Activated T-helper 1 cell treated with anti-CD3 and anti-CD28 coated beads, Interleukin-2, amount 50 U/mL, for 16 hours (primary cell): ENCODE measurements at places on chromosomes 16 and 17.

DNA sequence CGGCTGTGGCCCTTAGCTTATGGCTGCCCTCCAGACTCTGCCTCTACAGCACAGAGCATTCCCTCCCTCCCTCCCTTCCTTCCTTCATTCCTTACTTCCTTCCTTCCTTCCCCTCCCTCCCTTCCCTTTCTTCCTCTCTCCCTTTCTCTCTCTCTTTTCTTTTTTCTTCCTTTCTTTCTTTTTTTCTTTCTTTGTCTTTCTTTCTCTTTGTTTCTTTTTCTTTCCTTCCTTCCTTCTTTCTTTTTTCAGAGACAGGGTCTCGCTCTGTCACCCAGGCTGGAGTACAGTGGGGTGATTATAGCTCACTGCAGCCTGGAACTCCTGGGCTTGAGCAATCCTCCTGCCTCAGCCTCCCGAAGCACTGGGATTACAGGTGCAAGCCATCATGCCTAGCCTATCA is 11.7 kb downstream of the TMEM92 start:
- DNase-seq = no peak

DNA sequence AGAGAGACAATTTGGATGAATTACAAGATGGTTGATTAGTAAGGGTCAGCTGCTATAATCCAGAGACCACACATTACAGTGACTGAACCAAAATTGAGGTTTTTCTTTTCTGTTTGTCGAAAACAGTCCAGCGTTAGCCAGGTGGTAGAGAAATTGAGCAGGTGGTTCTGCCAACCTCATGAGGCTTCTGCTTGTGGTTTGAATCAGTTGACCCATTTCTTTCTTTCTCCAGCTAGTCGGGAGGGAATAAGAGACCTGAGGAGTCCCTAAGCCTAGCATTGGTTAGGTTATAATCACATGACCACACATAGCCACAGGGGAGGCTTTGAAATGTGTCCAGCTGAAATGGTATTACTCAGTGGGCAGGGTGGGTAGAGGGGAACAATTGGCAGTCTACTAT is 504.6 kb downstream of the HS3ST4 start:
- no peak for DNase-seq

GRCh38 chr16:58034774-58035173 is 9.2 kb downstream of the MMP15 start:
- DNase-seq = no peak

GRCh38 chr16:2008631-2009163 is 924 bp downstream of the ZNF598 start:
- DNase-seq = no peak

DNA sequence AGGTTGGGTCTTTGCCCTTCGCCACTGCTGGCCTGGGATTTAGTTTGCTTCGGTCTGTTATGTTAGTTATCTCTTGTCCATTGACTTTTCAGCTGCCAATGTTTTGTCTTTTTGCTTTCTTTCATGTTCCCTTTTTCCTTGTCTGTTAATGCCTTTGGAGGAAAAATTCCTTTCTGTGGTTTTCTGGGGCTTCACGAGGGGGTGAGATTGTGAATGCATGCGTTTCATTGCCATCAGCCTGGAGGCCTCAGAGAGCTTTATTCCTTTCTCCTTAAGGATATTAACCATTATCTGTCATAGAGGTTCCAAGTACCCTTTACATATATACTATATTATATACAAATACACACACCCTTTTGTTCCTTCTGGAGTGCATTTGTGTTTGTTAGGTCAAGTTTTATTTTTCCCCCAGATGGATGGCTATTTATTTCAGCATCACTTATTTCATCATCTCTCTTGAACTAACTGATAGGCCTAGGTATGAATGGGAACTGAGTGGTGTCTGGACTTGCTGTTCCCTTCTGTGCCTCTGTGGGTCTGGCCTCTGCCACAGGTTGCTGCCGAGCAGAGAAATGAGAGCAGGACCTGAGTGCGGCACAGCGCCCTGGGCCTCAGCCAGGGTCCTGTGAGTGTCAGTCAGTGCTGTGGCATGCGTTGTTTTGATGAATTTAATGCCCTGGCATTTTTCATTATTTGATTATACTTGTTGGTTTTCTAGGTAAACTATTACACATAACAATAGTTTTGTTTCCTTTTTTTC is 193.4 kb downstream of the LGALS9B start:
- no peak for DNase-seq

DNA sequence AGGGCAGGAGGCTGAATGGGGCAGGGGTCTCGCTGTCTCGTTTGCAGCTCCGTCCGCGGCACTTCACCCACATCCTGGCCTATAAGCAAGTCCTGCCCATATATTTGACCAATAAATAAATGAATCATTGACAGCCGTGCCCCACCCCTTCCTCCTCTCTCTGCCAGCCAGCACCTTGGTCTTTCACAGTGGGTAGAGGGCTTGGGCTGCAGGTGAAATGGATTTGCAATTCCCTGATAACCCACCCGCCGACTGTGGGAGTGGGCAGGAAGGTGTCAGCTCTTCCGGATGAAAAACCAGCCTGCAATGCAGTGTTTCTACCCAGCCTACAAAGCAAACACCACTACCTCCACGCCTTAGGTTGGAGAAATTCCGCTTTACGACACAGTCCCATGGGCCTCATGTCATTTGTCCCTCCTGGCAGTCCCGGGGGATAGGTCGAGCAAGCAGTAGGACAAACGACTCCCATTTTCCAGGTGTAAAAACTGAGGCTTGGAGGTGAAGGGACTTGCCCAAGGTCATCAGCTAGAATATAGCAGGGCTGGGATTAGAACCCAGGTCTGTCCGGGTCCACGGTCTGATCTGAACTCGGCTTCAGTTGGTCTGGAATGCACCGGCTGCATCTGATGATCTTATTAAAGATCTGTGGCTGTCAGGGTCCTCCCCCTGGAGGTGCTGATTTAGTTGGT is 79.0 kb downstream of the ABCC1 start:
- no peak for DNase-seq

- DNase-seq = peak; percentile 25
Observed at GRCh38 chr17:66302761-66303626, 581 bp downstream of the PRKCA start.

GRCh38 chr17:74454197-74455024 is 12.0 kb upstream of the CD300A start:
- DNase-seq = no peak

GRCh38 chr16:10688291-10688690 is 6.4 kb downstream of the TEKT5 start:
- DNase-seq = no peak

- DNase-seq = no peak
Observed at GRCh38 chr17:64994781-64995538, 61.6 kb downstream of the GNA13 start.

DNA sequence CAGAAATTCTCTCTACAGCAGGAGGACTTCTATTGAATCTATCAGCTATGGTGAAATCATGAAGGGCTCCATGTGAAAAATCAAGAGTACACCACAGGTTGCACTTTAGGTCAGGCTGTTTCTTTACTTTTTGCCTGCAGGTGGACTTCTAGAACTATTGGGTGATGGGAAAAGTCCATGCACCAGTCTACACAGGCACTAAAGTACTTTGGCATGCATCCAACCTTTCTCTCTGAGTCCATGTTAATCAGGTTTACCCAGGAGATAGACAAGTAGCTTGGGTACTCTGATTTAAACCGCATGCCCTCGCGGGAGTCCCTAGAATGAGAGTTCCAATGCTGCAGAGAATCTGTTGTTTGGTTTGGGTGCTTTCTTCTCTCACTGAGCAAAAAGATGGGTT is 9.1 kb upstream of the ANKFN1 start:
- no peak for DNase-seq

DNA sequence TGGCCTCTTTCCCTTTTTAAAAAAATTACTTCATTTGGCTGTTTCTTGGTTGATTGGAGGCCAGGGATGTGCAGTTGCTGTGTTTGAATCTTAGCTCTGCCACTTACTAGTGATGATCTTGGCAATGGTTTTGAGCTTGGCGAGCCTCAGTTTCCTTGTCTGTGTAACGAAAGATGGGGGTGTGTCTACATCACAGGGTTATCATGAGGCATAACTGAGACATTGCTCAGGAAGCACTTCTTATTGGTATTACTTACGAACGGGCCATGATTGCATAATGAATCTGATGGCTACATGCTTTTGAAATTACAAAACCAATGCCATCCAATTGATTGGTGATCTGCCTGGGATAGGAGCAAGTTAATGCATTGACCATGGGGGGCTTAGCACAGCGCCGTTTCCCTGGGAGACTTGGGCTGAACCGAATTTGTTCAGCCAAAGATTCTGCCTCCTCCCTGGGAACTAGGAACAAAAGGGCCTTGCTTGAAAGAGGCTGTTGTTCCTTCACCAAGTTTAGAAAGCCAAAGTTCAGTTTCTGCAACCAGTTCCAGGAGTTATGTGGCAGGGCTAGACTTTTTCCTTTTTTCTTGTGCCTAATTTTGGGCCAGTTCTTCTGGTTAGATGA is 21.9 kb downstream of the CMIP start:
- no peak for DNase-seq

- no peak for DNase-seq
Observed at GRCh38 chr16:48057048-48057447, 98.7 kb downstream of the ABCC12 start.

DNA sequence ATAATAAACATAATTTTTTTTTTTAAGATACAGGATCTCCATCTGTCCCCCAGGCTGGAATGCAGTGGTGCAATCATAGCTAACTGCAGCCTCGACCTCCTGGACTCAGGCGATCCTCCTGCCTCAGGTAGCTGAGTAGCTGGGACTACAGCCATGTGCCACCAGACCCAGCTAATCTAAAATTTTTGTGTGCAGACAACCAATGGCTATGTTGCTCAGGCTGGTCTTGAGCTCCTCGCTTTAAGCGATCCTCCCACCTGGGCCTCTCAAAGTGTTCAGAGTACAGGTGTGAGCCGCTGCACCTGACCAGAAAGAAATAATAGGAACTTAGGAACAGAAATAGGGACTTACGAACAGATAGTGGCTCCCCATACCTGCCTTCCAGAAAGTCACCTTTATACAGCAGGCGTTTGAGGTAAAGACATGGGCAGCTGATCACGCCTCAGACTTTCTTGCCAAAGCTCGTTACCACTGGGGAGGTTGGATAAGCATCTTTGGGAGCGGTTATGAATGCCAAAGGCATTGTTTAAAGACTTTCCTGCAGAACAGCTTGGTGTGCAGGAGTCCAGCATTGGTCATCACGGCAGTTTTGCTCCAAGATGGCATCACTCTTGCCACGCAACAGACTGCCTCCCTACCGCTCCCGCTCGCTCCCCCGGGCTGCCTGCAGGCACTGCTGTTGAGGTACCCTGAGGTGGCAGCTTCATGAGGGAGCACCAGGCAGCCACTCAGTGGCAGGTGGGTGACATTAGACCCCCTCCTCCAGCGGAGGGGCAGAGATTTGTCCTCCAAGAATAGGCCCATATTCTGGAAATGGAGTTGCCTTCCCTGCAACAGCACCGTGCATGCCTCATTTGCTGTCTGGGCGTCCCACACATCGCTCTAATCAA is 13.6 kb downstream of the COX4I1 start:
- no peak for DNase-seq
